ENCODE measurements at places on chromosomes 11 and 22.

DNA sequence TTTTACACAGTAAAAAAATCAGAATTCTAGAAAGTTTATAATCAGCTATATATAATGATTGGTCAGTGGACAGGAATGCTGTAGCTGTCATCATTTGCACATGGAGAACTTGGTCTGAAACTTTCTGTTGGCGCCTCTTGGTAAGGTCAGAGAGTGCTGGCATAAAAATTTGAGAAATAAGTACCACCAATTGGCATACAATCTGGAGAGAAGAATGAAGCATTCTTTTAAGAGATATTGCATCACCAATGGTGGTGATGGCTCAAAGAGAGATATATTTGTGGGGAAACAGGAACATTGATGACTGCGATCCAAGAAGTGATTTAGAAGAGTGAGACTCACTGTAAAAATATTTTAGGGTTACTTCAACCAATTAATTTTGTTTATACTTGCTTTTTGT is 19.8 kb upstream of the OOSP1 start:
- no peak overlapping the region for H3K4me3 ChIP-seq
- no peaks in the 10 kb centered on the region for H3K4me1 ChIP-seq
- no peak for DNase-seq
- H3K27ac ChIP-seq = no peak overlapping the region

DNA sequence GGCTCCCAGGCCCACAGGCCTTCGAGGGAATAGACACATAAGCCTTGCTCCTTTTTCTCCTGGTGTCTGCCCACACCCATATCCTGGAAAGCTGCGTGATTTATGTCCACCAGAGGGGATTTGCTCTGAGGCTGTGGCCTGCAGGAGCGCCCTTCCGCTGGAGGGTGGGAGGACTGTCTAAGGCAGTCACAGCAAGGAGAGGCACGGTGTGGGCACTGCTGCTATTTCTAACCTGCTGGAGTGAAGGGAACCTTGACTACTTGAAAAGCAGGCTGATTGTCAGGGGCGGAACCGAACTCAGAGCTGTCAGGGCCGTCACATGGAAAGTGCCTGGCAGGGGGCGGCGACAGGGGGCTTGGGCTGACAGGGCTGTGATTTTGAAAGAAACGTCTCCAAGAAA is 3.7 kb downstream of the UPB1 start:
- H3K4me3 ChIP-seq = no peak overlapping the region
- no peak for DNase-seq
- H3K4me1 ChIP-seq = peaks cover 29% of the 10 kb centered on the region
- peaks cover 10% of the 10 kb centered on the region for H3K27me3 ChIP-seq
- H3K36me3 ChIP-seq = no peaks in the 10 kb centered on the region
- H3K27ac ChIP-seq = no peak overlapping the region

- H3K27ac ChIP-seq = no peak overlapping the region
- H3K4me1 ChIP-seq = no peaks in the 10 kb centered on the region
- H3K4me3 ChIP-seq = no peak overlapping the region
Observed at GRCh38 chr22:28051787-28052356, 132.8 kb upstream of the PITPNB start.

DNA sequence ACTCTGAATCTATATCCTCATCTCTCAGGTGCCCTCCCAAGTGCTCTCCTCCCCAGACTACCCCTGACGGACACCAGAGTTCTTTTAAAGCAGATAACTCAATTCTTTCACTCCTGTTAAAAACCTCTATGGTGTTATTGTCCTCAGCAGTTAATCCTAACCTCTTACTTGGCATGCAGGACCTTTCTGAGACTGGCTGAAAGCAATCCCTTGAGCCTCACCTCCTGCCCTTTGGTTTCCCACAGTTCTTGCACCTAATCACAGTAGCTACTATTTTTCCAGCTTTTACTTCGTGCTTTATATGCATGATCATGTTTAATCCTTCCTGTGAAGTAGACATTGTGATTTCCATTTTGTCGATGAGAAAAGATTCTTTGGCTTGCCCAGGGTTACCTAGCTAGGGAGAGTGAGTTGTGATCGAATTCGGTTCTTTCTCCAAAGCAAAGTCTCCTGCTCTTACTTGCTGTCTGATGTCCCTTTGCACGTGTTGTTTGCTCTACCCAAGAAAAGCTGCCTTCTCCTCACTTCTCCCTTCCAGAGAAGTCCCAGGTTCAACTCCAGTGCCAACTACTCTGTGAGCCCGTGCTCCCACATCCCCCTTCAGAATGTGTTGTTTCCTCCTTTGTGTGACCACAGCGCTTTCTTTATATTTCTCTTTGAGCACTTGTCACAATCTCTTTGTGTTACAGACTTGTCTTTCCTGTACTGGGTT is 2.1 kb downstream of the UBE2L3 start:
- no peaks in the 10 kb centered on the region for H3K36me3 ChIP-seq
- DNase-seq = no peak
- H3K4me3 ChIP-seq = no peak overlapping the region
- no peak overlapping the region for H3K27ac ChIP-seq
- peaks cover 47% of the 10 kb centered on the region for H3K4me1 ChIP-seq

DNA sequence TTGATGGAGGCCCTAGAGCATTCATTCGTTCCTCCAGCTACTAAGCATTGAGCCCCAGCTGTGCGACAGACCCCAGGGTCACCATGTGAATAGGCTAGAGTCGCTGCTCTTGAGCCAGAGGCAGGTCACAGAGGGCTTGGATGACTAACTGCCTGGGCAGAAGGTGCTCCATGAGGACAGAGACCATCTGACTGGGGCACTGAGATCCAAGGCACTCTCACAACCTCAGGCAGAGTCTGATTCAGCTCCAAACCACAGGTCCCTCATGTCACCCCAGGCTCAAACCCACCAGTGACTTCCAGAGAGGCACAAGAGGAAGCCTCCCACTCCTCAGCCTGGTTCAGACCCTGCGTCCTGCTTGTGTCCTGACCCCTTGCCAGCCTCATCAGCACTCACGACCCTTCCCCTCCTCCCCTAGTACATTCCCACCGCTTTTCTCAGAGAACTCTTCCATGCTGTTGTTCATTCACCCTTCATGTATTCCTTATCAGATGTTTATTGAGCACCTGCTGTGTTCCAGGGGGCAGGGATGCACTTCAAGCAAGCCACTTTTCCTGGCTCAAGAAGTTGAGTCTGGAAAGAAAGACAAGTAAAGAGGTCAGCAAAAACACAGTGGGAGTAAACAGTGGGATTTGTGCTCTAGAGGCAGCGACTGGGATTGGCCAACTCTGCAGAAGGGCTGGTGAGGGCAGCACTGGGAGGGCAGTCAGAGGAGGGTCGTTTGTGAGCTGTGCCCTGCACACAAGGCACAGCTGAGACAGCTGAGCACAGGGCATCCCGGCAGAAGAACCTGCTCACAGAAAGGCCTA is 9.3 kb downstream of the OAF start:
- H3K4me1 ChIP-seq = peaks cover 100% of the 10 kb centered on the region
- H3K27ac ChIP-seq = peak overlapping the region; percentile 58

DNA sequence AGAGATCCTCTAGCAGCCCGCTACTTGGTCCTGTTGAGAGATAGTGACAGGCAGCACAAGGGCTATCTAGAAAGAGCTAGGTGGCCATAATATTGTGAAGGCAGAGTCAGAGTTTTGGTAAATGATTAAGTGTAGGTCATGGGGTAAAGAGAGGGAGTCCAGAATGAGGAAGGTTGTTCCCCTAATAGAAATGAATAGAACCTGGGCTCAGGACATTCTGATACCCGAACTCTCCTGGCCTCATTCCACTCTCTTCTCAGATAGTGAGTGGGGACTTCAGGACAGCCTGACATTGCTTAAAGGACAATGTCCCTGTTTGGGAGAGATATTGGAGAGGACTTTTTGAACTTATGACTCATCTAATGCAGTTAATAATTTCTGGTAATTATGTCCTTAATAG is 20.6 kb downstream of the SLC5A1 start:
- H3K27ac ChIP-seq = no peak overlapping the region
- DNase-seq = no peak
- no peaks in the 10 kb centered on the region for H3K27me3 ChIP-seq
- H3K4me3 ChIP-seq = no peak overlapping the region
- no peaks in the 10 kb centered on the region for H3K36me3 ChIP-seq

- H3K27ac ChIP-seq = peak overlapping the region; percentile 70
- peaks cover 18% of the 10 kb centered on the region for H3K36me3 ChIP-seq
- no peak for DNase-seq
- no peaks in the 10 kb centered on the region for H3K27me3 ChIP-seq
- H3K4me3 ChIP-seq = no peak overlapping the region
Observed at GRCh38 chr11:34887260-34887659, 28.9 kb downstream of the APIP start.

DNA sequence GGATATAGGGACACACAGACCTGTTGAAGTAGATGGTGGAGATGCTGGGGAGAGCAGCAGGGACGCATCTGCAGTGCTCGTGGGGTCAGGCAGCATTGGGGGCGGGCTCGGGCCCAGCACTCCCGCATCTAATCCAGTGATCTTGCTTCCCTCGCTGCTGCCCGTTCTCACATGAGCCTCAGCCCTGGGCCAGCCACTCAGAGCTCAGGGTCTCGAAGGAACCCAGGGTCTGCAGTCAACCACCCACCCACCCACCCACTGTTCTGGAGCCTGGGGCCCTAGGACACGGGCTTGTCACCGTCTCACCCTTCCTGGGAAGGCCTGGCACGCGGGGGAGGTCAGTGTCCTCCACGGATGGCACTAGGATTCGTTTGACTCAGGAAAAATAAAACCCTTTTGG is 406.0 kb downstream of the TBC1D22A start:
- no peak for DNase-seq
- no peak overlapping the region for H3K27ac ChIP-seq
- peaks cover 56% of the 10 kb centered on the region for H3K36me3 ChIP-seq
- no peak overlapping the region for H3K4me3 ChIP-seq
- no peaks in the 10 kb centered on the region for H3K4me1 ChIP-seq

GRCh38 chr11:98835335-98835734 is 185.4 kb upstream of the CNTN5 start:
- H3K4me1 ChIP-seq = no peaks in the 10 kb centered on the region
- no peak for DNase-seq
- H3K27ac ChIP-seq = no peak overlapping the region
- H3K36me3 ChIP-seq = no peaks in the 10 kb centered on the region
- H3K4me3 ChIP-seq = no peak overlapping the region

DNA sequence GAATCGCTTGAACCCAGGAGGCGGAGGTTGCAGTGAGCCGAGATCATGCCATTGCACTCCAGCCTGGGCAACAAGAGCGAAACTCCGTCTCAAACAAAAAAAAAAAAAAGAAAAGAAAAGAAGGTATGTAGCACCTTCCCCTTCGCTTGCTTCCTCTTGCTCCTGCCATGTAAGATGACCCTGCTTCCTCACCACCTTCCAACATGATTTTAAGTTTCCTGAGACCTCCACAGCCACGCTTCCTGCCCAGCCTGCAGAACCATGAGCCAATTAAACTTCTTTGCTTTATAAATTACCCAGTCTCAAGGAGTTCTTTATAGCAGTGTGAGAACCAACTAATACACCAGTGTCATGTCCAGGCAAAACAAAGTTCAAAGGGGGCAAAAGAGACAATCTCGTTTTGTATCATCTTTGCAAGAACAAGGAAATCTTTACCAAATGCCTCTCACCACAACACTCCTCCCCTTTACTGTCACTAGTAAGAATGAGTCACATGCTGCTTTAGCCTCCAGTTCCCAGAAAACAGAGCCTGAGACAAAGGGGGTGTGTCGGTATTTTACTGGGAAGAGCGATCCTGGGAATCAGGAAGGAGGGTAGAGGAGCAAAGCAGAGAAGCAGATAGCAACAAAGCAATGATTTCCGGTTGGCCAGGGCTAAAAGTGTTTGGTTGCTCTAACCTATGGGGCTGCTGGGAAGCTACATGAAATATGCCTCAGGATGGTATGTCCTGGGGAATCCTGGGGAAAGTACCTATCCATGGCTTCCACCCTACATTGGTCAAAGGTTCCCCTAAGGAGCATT is 10.5 kb upstream of the MCHR1 start:
- no peaks in the 10 kb centered on the region for H3K27me3 ChIP-seq
- peaks cover 21% of the 10 kb centered on the region for H3K4me1 ChIP-seq
- no peak for DNase-seq
- peak overlapping the region; percentile 84 for H3K27ac ChIP-seq
- H3K4me3 ChIP-seq = no peak overlapping the region

GRCh38 chr11:122724520-122724919 is 69.0 kb downstream of the UBASH3B start:
- H3K4me3 ChIP-seq = no peak overlapping the region
- H3K4me1 ChIP-seq = no peaks in the 10 kb centered on the region
- DNase-seq = no peak
- no peaks in the 10 kb centered on the region for H3K36me3 ChIP-seq
- no peak overlapping the region for H3K27ac ChIP-seq
- no peaks in the 10 kb centered on the region for H3K27me3 ChIP-seq

DNA sequence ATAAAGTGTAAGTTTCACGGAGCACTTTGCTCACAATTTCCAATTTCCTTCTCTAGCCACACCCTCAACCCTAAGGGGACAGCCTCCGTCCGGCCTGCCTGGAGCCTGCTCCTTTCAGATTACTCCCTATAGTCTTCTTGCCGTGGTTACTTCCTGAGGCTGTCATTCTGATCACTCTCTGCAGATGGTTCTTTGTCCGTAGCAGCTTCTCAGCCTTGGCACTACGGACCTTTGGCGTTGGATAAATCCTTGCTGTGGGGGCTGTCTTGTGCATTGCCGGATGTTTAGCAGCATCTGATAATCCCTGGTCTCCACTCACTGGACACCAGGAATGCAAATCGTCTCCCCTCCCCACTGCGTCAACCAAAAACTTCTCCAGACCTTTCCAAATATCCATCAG is 447.5 kb upstream of the KIRREL3 start:
- no peak overlapping the region for H3K27ac ChIP-seq
- H3K4me1 ChIP-seq = no peaks in the 10 kb centered on the region
- H3K4me3 ChIP-seq = no peak overlapping the region
- no peak for DNase-seq
- no peaks in the 10 kb centered on the region for H3K27me3 ChIP-seq
- H3K36me3 ChIP-seq = no peaks in the 10 kb centered on the region

- H3K4me1 ChIP-seq = no peaks in the 10 kb centered on the region
- H3K27ac ChIP-seq = no peak overlapping the region
- H3K4me3 ChIP-seq = peak overlapping the region; percentile 31
- no peak for DNase-seq
- no peaks in the 10 kb centered on the region for H3K27me3 ChIP-seq
Observed at GRCh38 chr22:16609548-16610261, 17.1 kb upstream of the CCT8L2 start.

DNA sequence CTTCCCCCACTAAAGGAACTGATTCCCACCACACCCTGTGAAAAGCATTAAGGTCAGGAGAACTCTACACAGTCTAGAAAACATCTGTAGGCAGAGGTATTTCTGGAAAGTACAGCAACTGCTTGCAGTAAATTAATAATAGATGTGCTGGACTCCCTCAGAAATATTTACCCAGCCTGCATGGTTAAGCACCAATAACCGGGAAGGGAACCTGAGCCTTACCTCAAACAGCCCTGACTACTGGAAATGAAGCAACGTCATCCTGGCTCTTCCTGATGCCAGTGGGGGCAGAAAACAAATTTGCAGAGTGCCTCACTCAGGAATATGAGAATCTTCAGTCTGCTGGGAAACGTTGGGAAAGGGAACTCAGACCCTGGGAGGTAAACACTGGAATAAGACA is 318.1 kb downstream of the TENM4 start:
- no peaks in the 10 kb centered on the region for H3K4me1 ChIP-seq
- H3K36me3 ChIP-seq = no peaks in the 10 kb centered on the region
- no peaks in the 10 kb centered on the region for H3K27me3 ChIP-seq
- DNase-seq = no peak
- no peak overlapping the region for H3K27ac ChIP-seq
- H3K4me3 ChIP-seq = no peak overlapping the region

GRCh38 chr22:20001082-20001638 is 15.5 kb downstream of the ARVCF start:
- no peaks in the 10 kb centered on the region for H3K27me3 ChIP-seq
- H3K36me3 ChIP-seq = no peaks in the 10 kb centered on the region
- H3K4me1 ChIP-seq = no peaks in the 10 kb centered on the region
- H3K27ac ChIP-seq = no peak overlapping the region

- no peak overlapping the region for H3K27ac ChIP-seq
- H3K27me3 ChIP-seq = no peaks in the 10 kb centered on the region
- H3K36me3 ChIP-seq = no peaks in the 10 kb centered on the region
- no peaks in the 10 kb centered on the region for H3K4me1 ChIP-seq
Observed at GRCh38 chr11:125226706-125227105, 62.2 kb downstream of the PKNOX2 start.

Measured in esophagus squamous epithelium (tissue), 5 donors.